Posterior vena cava (tissue), 2 donors: ENCODE measurements at places on chromosomes 3 and 15.

DNA sequence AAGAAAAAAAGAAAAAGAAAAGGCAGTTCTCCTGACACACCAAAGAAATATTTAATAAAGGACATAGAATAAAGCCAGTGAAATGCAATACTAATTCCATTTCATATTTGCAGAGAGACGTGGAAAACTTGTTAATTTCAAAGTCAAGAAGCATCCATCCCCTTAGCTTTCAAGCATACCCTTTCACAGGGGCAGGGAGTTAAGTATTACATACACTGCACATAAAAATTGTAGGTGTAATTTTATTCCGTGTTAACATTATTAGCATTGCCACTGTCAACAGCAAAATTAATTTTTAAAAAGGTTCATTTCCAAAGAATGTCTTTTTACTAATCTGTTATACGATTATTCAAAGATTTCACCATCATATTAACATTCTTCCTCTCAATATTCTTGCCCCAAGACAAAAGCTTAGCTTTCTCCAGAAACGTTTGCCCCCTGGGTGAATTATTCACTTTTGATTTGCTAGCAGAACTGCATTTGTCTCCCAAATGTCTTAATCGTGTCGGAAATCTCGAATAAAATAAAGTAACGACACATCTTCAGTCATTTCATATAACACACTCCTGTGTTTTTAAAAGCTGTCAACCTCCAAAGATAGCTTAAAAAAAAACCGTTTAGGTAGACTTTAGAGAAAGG is 517.9 kb downstream of the MECOM start:
- DNase-seq: no peak

DNA sequence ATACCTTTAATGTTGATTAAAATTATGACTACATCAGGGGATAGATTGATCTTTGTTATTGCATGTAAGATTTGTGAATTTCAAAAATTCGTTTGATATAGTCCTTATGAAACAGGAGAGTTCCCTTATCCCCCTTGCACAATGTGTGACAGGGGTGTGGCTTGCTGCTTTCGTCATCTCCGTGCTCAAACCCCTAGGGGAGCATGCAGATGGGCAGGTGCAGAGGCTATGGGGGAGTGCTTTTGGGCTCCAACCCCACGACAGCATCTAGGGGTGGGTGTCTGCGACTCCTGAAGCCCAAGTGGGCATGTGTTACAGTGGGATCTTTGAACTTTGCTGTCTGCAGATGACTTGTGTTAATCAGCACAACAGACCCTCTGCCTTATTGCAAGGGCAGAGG is 360.1 kb upstream of the GOLIM4 start:
- DNase-seq: no peak

DNA sequence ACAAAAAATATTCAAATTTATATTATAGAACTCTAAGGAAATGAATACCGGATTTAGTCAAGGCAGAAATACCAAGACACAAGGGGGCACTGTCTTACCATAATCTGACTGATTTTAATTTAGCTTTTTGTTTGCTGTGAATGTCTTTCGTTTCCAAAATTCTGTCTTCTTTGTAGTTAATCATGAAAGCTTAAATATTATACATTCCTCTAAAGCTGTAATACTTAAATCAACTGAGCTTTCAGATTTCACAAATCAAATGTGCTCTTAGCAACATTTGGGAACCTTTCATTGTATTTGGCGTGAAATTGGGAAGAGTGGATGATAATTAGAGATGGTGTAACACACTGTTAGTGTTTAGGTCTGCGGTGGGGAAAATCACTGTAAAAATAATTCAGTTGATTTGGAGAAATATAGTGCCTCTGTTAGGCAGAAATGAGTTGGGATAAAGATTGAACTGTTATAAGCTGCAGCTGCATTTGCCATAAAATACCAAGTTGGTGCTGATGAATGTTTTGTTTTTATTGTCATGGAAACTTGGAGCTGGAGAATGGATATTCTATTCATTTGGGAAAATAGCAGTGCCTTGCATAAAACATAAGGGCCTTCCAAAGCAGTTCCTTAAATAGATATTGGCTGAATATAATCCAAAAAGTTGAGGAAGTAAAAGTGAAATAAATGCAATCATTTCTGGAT is 228.2 kb downstream of the TCF12 start:
- DNase-seq: no peak

DNA sequence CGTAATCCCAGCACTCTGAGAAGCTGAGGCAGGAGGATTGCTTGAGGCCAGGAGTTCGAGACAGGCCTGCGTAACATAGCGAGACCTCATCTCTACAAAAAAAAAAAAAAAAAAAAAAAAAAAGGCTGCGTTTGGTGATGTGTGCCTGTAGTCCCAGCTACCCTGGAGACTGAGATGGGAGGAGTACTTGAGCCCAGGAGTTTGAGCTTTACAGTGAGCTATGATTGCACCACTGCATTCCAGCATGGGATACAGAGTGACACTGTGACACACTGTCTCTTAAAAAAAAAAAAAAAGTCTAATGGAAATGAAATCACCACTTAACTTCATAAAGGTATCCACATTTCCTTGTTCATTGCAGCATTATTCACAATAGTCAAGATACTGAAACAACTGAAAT is 65.5 kb downstream of the THBS1 start:
- no peak for DNase-seq

DNA sequence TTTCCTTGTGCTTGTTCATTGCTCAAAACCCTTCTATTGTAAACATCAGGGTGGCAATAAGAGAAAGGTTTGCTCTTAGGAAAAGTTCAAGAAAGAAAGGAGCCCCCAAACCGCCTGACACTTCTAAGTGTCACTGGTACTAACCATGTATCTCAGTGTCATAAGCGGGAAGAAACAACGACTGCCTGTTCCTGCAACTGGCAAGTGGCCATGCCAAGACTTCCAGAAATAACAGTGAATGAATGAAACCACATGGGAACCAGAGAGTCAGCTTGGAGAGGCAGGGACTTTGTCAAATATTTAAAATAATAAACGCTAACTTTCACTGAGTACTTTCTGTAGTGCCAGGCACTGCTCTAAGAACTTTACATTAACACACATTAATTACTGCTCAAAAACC is 1.1 kb downstream of the PLSCR2 start:
- no peak for DNase-seq

GRCh38 chr3:45566951-45567411 is 27.6 kb upstream of the LIMD1 start:
- peak; percentile 65 for DNase-seq

DNA sequence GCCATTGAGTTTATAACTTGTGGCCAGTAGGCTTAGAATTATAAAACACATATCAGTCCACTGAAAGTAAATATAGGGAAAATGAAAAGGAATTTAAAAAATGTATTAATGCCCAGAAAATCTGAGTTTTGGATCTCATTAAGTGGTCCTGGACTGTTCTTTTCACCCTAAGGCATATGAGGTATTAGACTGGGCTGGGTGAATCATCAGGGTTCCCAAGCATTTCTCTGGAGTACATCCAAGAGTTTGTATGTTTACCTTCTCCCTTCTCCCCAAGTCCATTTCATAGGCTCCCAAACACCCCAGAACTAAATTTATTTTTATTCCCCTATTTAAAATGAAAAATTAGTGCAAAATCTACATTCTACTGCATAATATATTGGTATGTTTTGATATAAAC is 31.9 kb upstream of the SPTSSB start:
- no peak for DNase-seq

DNA sequence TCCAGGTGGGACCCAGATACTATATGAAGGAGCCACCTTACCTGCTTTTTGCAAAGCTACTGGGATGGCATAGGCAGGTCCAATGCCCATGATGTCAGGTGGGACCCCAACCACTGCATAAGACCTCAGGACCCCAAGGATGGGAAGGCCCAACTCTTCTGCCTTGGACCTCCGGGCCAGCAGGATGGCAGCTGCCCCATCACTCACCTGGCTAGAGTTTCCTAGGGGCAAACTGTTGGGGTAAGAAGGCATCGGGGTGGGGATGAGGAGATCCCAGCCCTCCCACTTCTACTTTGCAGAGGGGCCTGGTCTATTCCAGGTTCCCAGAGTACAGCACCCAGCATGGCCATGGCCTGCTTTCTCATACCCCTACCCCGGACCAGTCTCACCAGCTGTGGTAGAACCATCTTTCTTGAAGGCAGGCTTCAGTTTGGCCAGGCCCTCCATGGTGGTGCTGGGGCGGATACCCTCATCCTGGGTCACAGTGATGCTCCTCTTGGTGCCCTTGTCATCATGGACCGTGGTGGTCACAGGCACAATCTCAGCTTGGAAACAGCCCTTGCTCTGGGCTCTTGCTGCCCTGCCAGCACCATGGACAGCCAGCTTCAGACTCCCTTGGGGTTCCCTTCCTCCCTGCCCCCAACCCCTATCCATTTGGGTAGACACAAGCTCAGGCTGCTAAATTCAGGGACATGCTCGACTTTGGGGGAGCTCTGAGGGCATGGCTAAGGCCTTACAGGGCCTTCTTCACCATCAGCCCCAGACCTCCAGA is 10.6 kb downstream of the ACAA1 start:
- peak; percentile 40 for DNase-seq

- DNase-seq: no peak
Measured at GRCh38 chr15:87752250-87752951, 504.1 kb downstream of the NTRK3 start.

GRCh38 chr3:9185701-9186100 is 63.7 kb downstream of the SRGAP3 start:
- DNase-seq: no peak

- peak; percentile 83 for DNase-seq
Measured at GRCh38 chr3:42501681-42502428, 588 bp upstream of the VIPR1 start.

DNA sequence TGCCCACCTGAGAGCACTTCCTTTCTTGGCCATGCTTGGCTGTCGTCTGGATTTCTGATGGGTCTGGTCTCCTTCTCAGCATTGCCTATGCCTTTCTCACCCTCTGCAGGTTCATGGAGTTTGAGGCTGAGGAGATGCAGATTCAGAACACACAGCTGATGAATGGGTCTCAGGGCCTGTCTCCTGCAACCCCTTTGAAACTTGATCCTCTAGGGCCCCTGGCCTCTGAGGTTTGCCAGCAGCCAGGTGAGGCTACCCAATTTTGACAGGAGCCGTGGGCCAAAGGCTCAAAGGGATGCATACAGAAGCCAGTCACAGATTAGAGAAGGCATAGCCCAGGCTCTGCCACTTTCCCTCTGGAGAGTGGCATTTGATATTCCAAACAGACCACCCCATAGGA is 10.5 kb downstream of the NUTM1 start:
- DNase-seq: no peak

GRCh38 chr3:193872265-193872753 is 263.6 kb upstream of the HES1 start:
- DNase-seq: no peak

- DNase-seq: no peak
Measured at GRCh38 chr3:40557575-40558161, 32.9 kb downstream of the ZNF621 start.

DNA sequence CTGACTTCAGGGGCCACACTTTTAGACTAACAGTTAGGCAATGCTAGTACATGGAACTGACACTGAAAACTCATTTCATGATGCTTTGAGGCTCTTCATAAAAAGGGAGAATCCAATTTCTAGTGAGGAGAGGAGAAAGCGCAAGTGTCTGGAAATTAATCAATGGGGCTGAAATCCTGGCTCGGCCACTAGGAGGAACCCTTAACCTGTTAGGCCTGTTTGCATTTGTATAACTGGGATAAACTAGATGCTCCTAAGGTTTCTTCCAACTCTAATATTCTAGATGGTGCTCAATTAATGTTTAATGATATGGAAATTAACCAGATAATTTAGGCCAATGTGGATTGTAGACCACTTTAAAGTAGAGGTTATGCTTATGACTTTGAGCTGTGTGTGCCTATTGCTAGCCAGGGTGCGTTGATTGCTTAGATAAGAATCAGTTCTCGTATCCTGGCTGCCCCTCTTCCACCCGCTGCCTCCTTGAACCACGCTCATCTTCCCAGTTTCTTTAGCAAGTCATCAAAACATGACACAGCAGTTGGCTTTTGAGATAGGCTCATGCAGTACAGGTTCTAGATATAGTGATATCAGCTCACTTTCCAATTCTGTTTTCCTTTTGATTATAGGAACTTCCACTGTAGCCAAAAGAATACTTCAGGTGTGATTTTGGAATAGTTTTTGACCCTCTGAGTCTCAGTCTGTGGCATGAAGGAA is 16.8 kb upstream of the CRBN start:
- no peak for DNase-seq

DNA sequence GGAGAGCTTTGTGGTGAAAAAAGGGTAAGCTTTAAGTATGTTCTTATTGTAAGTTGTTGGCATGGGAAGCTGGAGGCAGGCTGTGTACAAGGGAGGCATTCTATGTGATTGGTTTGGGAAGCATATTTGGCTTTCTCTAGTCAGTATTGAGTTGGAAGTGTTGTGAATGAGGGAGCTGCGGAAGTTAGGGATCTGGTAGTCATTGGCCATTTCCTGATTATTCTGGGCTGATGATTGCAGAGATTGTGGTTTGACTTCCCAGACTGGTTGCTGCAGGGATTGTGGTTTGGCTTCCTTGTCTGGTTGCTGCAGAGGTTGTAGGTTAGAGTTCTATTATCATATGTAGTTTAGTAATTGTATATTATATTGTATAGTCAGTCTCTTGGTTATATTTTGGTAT is 21.0 kb downstream of the STXBP5L start:
- DNase-seq: no peak

- no peak for DNase-seq
Measured at GRCh38 chr3:29559741-29560465, 279.0 kb downstream of the RBMS3 start.

GRCh38 chr15:52281085-52282035 is 14.2 kb downstream of the MYO5C start:
- DNase-seq: no peak

DNA sequence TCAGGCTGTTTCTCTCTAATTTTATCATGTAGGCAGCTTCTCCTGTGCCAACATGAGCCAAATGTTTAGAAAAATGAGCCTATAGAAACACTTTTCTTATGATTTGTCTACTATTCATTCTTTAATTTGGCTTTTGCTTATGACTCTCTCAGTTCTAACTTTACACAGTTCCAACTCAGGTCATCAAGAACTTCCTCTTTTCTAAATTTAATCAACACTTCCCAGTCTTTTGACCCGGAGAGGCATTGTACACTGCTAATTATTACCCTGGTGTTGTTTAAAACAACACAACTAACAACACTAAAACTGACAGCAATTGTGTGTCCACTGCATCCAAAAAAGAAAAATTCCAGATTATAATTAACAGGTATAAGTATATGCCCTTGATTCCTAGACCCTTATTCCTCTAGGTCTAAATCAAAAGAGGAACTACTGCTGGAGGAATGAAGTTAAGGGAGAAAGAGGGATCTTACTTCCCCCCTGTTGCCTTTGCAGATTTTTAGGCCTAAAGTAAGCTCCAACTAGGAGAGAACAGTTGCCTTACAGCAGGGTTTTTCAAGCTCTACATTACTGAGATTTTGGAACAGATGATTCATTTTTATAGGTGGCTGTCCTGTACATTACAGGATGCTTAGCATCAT is 332.2 kb upstream of the GOLIM4 start:
- no peak for DNase-seq

- DNase-seq: peak; percentile 82
Measured at GRCh38 chr3:119034256-119035013, at the start of gene IGSF11. TSS of gene IGSF11 (minus strand) at chr3:119034846. CDS start at chr3:119034582, 264 bp downstream.

DNA sequence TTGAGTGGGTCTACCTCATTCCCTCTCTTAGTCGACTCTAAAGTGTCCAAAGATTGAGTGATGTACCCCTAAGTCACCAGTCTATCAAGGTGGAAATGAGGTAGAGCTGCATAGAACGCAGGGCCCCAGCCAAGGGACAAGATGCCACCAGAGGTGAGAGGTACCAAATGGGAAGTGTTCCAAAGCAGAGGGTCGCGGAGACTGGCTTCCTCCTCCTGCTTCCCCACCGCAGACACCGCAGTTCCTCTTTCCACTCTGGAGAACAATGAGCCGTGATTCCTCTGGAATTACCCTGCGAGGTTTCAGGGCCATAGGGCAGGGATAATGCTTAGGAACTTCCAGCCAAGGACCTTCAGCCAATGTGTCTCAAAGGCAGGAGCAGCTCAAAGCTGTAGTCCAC is 55.8 kb downstream of the DAPK2 start:
- peak; percentile 44 for DNase-seq
